ENCODE measurements at places on chromosomes 11 and 22.

DNA sequence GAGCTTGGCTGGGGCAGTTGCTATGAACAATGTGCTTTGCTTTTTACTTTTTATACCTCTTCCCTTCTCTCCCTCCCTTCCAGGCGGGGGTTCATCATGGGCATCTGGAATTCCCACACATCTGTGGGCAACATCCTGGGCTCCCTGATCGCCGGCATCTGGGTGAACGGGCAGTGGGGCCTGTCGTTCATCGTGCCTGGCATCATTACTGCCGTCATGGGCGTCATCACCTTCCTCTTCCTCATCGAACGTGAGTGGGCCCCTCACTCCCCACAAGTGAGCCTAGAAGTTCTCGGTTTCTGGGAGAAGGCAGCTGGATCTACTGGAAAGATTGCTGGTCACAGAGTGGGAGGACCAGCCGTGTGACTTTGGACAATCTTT, 17.4 kb downstream of the SLC37A2 start:
- no peak for DNase-seq

GRCh38 chr22:17217179-17217578, 2.1 kb downstream of the ADA2 start:
- DNase-seq = no peak

DNA sequence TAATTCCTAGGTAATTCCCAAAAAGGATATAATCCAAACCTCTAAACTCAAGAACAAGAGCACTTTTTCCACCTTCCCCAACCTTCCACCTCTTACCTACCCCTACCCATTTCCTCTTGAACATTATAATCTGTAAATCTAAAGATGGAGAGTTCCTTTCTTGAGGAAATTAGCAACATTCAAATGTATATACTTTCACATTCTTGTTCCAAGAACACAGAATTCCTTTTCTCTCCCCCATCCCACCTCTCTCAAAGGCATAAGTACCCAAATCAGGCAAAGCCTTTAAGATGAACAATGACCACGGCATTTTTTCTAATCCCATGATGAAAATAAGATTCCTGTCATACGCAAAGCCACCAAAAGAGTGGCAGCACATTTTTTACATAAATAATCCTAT, 18.3 kb downstream of the RRAS2 start:
- no peak for DNase-seq

DNA sequence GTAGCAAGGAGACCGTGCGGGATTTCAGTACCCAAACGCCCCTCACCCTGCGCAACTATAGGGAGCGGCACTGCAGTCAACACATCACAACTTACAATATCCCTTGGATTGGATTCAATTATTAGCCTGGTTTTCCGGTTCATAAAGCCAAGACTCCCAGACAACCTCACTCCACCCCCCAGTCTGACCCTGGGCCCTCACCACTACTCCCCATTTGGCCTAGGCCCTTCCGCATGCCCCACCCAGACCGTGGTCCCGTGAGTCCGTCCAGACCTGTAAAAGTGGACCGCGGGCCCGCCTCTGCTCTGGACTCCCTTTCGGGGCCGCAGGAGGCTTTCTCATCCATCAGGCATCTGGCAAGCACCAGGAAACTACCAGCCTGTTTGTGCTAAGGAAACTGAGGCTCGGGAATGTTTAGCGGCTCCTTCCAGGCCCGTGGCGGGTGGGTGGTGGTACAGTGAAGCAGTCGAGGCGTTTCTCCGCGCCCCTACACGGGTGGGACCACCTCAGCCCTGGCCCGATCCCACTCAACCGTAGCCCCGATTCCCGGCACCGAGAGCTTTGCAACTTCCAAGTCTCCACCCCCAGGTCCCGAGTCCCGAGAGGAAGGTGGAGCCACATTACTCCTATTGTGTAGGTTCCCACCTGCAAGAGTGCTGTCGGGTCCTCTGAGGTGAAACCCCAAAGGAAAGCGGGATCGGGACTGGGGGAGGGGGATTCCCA, 679 bp upstream of the DPP3 start:
- no peak for DNase-seq

DNA sequence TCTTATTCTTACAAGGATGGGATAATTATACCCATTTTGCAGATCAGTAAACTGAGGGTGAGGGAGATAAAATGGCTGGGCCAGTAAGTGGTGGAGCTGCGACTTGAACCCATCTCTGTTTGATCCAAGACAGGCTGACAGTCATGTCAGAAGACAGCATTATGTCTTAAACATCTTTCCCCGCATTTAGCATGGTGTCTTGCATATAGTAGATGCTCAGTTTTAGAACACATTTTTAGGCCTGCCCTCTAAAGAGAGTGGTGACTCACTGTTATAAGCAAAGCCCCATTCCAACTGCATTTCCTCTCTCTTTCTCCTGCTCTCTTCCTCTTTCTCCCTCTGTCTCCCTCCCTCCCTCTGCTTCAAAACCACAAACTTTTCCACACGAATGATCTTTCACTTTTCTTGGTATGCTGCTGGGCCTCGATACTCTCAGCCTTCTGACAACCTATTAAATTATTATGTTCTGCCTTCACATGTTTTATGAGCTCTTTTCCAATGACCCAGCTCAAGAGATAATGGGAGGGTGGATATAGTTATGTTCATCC, 25.2 kb downstream of the CWC15 start:
- no peak for DNase-seq

DNA sequence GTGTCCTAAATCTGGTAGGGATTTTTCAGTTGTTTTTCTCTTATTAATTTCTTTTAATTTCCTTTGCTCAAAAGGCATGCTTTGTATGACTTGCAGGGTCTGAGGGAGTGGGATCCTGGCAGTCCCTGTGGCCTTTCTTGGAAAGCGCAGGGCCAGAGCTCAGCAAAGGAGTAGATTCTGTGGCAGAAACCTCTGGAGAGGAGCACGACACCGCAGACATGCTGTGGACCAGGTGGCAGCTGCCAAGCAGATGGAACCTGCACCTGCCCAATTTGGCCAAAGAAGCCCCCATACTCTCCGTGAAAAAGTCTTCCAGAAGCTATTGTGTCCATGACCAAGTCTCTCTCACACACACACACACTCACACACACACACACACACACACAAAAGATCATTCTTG, 78.9 kb upstream of the FGF3 start:
- DNase-seq = no peak

GRCh38 chr11:124421043-124421442, 3.6 kb downstream of the OR8B4 start:
- no peak for DNase-seq

DNA sequence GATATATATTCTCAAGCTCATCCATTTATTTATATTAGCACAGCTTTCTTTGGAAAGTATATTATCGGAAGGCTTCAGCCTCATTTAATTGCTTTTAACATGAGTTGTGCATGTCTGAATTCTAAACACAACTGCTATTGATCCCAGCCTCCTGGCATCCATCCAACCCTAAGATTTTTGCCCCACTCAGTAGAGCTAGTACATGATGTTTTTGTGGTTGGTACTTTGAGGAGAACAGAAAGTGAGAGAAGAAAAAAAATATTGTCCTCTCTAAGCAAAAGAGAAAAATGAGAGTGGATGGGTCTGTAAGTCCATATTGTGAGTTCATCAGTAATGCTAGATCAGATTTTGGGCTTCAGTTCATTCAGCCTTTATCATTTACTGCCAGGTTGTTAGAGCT, 198.7 kb downstream of the DDX10 start:
- DNase-seq = no peak

DNA sequence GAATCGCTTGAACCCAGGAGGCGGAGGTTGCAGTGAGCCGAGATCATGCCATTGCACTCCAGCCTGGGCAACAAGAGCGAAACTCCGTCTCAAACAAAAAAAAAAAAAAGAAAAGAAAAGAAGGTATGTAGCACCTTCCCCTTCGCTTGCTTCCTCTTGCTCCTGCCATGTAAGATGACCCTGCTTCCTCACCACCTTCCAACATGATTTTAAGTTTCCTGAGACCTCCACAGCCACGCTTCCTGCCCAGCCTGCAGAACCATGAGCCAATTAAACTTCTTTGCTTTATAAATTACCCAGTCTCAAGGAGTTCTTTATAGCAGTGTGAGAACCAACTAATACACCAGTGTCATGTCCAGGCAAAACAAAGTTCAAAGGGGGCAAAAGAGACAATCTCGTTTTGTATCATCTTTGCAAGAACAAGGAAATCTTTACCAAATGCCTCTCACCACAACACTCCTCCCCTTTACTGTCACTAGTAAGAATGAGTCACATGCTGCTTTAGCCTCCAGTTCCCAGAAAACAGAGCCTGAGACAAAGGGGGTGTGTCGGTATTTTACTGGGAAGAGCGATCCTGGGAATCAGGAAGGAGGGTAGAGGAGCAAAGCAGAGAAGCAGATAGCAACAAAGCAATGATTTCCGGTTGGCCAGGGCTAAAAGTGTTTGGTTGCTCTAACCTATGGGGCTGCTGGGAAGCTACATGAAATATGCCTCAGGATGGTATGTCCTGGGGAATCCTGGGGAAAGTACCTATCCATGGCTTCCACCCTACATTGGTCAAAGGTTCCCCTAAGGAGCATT, 10.5 kb upstream of the MCHR1 start:
- DNase-seq = no peak

GRCh38 chr11:66261578-66261977, 6.9 kb upstream of the RAB1B start:
- no peak for DNase-seq

DNA sequence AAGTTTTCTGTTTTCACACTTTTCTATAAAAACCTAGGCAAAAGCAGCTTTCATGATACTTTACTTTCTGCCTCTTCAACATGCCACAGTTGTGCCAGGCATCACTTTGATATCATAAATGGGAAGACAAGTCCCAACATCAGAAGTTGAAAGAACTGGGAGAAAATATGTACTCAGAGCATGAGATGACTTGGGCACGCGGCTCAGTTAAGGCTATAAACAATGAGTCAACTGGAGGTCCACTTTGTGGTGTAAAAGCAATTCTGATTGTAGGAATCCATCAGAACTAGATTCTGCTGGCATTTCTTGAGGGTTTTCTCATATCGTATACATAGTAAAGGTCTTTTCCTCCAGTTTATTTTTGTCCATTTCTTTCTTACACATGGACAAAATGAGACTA, 109.7 kb upstream of the USP47 start:
- DNase-seq = no peak

GRCh38 chr22:38348751-38349496, 31.7 kb upstream of the CSNK1E start:
- DNase-seq = no peak

Data from activated T-helper 1 cell treated with anti-CD3 and anti-CD28 coated beads, Interleukin-2, amount 50 U/mL, for 16 hours (primary cell).